ENCODE measurements at places on chromosomes 1 and 21. TPM values are rescaled to one million over a fixed set of nuclear protein-coding genes. Genes with fewer than 3 reads are reported as not detected.

METTL18 gene
- 21.2 TPM for total RNA-seq

PAX7 gene
- total RNA-seq, result not detected

JAK1 gene
- total RNA-seq, result 346 TPM

SPRR2B gene
- total RNA-seq, result not detected

CD101 gene
- not detected for total RNA-seq

MTX1 gene
- 27.1 TPM for total RNA-seq

GLIS1 gene
- total RNA-seq, result not detected

OMA1 gene
- total RNA-seq, result 67.4 TPM

VCAM1 gene
- not detected for total RNA-seq

LAX1 gene
- 25.1 TPM for total RNA-seq

DNA sequence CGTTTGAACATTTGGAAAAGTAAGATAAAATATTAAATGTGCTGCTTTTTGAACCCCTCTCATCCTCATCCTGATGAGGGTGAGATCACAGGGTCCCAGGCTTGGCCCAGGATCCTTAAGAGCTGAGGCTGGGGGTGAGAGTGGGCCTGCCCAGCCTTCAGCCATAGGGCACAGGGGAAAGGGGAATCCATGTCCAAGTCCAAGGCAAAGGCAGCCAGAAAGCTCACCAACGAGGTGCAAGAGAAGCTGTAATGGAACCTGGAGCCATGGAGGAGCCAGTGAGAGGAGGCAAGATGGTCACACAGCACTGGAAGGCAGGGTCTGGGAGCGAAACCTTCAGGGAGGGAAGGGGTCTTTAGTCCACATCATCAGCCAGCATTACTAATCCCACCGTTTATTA lies 191.9 kb downstream of the RRAGC start:
- H3K4me3 ChIP-seq, result no peak overlapping the region
- no peaks in the 10 kb centered on the region for H3K36me3 ChIP-seq
- no peak for DNase-seq
- H3K4me1 ChIP-seq, result no peaks in the 10 kb centered on the region

GRCh38 chr21:35510957-35511695 lies 462.0 kb upstream of the RUNX1 start:
- H3K27me3 ChIP-seq, result no peaks in the 10 kb centered on the region
- no peak for DNase-seq
- H3K4me1 ChIP-seq, result peaks cover 3% of the 10 kb centered on the region
- H3K36me3 ChIP-seq, result no peaks in the 10 kb centered on the region

DNA sequence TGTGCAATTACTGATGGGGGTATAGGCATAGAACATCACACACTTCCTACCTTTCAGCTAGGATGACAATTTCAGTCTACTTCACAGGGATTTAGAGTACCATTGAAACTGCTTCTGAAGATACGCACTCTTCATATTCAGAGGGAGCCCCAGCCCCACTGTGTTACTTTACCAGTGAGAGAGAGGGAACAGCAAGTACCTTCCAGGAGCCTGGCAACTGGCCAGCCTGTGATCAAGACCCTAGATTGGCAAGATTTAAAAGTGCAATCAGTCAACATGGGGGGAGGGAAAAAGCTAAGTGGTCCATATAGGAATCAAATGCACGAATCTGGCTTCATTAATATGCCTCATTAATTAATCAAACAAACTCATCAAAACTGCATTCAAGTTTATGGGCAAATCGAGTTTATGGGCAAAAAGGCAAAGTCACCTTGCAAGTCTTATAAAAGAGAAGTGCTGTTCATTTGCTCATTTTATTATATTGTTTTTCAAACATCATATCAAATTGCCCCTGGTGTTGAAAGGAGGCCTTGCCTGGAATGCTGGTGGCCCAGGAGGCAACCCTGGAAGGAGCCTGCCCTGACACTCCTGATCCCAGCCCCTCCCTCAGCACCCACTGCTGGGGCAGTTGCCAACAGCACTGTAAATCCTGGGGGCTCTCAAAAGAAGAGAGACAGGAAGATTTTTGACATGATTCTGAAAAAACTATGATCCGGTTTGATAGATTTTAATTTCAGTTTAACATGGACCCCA lies 184.9 kb upstream of the DPT start:
- peaks cover 7% of the 10 kb centered on the region for H3K27me3 ChIP-seq
- no peaks in the 10 kb centered on the region for H3K36me3 ChIP-seq
- no peak overlapping the region for H3K27ac ChIP-seq
- DNase-seq, result no peak

DNA sequence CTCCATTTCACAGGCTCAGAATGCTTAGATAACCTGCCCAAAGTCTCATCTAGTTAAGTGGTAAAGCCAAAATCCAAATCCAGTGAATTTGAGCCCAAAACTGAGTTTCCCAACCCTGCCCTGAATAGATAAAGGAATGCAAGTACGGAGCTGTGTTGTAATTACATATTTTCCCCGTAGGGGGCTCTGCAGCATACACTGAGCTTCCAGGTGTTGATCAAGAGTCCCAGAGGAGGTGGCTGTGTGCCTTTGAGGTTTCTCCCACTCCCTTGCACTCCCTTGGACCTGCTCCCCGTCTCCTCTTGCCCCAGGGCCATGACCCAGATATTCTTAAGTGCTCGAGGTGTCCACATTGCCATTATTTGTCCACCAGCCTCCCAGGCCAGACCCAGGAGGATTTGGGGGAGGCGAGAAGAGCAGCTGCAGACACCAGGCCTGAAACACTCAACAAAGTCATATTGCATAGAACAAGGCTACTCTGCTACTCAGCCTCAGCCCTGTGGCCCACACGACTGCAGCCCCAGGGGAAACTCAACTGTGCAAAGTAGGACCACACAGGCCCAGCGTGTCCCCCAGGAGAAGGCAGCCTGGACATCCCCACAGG lies 18.4 kb upstream of the LY9 start:
- H3K27me3 ChIP-seq, result no peaks in the 10 kb centered on the region
- no peaks in the 10 kb centered on the region for H3K36me3 ChIP-seq
- DNase-seq, result no peak
- no peak overlapping the region for H3K27ac ChIP-seq

DNA sequence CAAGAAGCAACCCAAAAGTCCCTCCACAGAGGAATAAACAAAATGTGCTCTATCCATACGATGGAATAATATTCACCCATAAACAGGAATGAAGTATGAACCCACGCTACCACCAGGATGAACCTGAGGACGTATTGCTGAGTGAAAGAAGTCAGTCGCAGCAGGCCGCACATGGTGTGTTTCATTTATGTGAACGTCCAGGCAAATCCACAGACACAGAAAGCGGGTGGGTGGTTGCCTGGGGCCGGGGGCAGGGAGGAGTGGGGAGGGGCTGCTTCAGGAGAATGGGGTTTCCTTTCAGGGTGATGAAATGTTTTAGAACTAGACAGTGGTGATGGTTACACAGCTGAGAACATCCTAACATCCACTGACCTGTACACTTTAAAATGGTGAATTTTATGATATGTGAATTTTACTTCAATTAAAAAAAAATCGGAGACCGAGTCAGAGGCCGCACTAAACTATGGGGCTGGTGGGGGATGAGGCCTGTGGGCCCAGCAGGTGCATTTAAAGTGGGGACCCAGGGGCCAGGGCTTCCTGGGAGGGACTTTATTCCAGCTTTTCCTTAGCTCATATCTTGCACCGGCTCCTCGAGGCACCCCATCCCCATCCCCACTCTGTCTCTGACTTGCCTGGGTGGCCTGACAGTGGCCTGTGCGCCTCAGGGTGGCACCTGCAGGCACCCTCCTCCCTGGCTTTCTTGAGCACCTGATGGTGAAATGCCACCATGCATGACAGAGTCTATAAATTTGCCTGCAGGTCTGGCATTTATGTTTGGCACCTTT lies 392.6 kb upstream of the VAMP3 start:
- H3K27me3 ChIP-seq, result peaks cover 3% of the 10 kb centered on the region
- H3K27ac ChIP-seq, result no peak overlapping the region
- no peak for DNase-seq
- H3K4me3 ChIP-seq, result no peak overlapping the region
- no peaks in the 10 kb centered on the region for H3K4me1 ChIP-seq

DNA sequence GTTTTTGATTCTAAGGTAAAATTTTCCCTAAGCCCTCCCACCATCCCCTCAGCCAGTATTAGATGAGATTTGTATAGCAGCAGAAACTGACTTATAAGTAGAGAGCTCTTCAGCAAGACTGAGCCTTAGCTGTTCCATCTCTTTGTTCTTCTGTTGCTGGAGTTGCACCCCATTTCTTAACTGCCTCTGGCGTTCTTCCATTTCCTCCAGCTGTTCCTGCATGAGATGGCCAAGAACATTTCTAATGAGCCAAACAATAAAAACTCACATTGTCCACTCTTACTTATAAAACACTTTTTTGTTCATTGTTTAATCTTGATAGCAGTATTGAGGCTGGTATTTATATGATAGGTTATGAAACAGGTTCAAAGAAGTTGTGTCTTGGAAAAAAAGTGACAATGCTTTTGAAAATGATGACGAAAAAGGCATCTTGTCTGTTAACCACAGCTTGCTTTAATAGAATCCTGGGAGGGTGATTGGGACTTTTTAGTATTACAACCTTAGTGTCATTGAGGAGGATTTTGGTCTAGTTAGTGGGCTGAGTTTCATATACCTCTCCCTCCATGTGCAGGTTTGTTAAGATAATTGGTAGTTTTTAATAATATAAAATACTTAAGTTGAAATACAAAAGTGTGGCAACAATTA lies 18.3 kb downstream of the SYNC start:
- H3K36me3 ChIP-seq, result peaks cover 69% of the 10 kb centered on the region
- H3K4me1 ChIP-seq, result no peaks in the 10 kb centered on the region
- no peak for DNase-seq
- H3K27ac ChIP-seq, result peak overlapping the region; percentile 37
- no peaks in the 10 kb centered on the region for H3K27me3 ChIP-seq

GRCh38 chr1:199786695-199787094 lies 240.8 kb upstream of the NR5A2 start:
- H3K27ac ChIP-seq, result no peak overlapping the region
- H3K4me3 ChIP-seq, result no peak overlapping the region
- H3K4me1 ChIP-seq, result peaks cover 7% of the 10 kb centered on the region

DNA sequence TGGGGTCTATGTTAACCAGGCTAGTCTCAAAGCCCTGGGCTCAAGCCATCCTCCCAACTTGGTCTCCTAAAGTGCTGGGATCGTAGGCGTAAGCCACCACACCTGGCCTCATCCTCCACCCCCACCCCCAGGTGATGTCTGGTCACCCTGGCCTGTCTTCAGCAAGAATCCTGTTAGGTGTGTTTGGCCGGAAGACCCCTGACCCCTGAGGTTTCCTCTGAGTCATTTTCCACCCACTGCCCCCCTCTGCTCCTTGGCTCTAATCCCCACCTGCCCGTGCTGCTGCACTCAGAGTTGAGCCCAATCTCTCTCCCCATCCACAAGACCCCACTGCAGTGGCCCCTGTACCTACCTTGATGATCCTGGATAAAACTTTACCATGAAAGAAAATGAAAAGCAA lies 25.2 kb downstream of the SLC66A1 start:
- no peaks in the 10 kb centered on the region for H3K27me3 ChIP-seq
- no peaks in the 10 kb centered on the region for H3K36me3 ChIP-seq
- no peak overlapping the region for H3K4me3 ChIP-seq
- peaks cover 2% of the 10 kb centered on the region for H3K4me1 ChIP-seq
- H3K27ac ChIP-seq, result no peak overlapping the region

DNA sequence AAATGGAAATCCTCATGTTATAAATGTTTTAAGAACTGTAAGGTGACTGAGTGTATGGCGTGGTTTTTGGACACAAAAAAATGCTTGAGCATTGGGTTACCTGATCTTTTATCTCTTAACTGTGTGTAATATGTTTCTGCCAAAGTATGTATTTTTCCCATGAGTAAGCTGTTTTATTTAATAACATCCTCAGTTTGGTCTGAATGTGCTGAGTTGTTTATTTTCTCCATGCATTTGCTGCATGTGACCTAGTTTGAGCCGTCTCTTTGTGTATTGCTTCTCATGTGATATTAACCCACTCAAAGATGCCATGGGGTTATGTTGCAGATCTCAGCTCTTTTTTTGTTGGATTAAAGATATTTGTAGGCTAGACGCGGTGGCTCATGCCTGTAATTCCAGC lies 6.1 kb upstream of the LYPLA2 start:
- H3K27ac ChIP-seq, result no peak overlapping the region
- no peak overlapping the region for H3K4me3 ChIP-seq
- peaks cover 29% of the 10 kb centered on the region for H3K4me1 ChIP-seq
- no peaks in the 10 kb centered on the region for H3K36me3 ChIP-seq

- H3K4me1 ChIP-seq, result no peaks in the 10 kb centered on the region
- no peaks in the 10 kb centered on the region for H3K27me3 ChIP-seq
- no peaks in the 10 kb centered on the region for H3K36me3 ChIP-seq
- H3K27ac ChIP-seq, result no peak overlapping the region
These were observed 32.1 kb downstream of the GJA4 start for GRCh38 chr1:34824817-34825454.

GRCh38 chr1:214471458-214471857 lies 79.9 kb downstream of the PTPN14 start:
- no peak overlapping the region for H3K4me3 ChIP-seq
- peaks cover 4% of the 10 kb centered on the region for H3K27me3 ChIP-seq
- H3K36me3 ChIP-seq, result no peaks in the 10 kb centered on the region
- H3K4me1 ChIP-seq, result no peaks in the 10 kb centered on the region
- no peak overlapping the region for H3K27ac ChIP-seq

GRCh38 chr1:61807606-61808140 lies 65.4 kb downstream of the PATJ start:
- H3K4me1 ChIP-seq, result no peaks in the 10 kb centered on the region
- peaks cover 7% of the 10 kb centered on the region for H3K36me3 ChIP-seq
- no peak overlapping the region for H3K27ac ChIP-seq
- DNase-seq, result no peak

- H3K4me3 ChIP-seq, result no peak overlapping the region
- no peaks in the 10 kb centered on the region for H3K4me1 ChIP-seq
- no peaks in the 10 kb centered on the region for H3K27me3 ChIP-seq
- peaks cover 6% of the 10 kb centered on the region for H3K36me3 ChIP-seq
- H3K27ac ChIP-seq, result no peak overlapping the region
- no peak for DNase-seq
These were observed 349.6 kb downstream of the PTBP2 start for GRCh38 chr1:97071173-97071572.

GRCh38 chr21:26368591-26369320 lies 198.2 kb upstream of the APP start:
- no peaks in the 10 kb centered on the region for H3K4me1 ChIP-seq
- H3K36me3 ChIP-seq, result no peaks in the 10 kb centered on the region
- no peak overlapping the region for H3K4me3 ChIP-seq
- no peak overlapping the region for H3K27ac ChIP-seq
